Stimulated activated CD8-positive, alpha-beta memory T cell treated with anti-CD3 and anti-CD28 coated beads, Interleukin-15, amount 100 ng/mL, for 4 hours (primary cell): ENCODE measurements at places on chromosomes 5 and 9.

DNA sequence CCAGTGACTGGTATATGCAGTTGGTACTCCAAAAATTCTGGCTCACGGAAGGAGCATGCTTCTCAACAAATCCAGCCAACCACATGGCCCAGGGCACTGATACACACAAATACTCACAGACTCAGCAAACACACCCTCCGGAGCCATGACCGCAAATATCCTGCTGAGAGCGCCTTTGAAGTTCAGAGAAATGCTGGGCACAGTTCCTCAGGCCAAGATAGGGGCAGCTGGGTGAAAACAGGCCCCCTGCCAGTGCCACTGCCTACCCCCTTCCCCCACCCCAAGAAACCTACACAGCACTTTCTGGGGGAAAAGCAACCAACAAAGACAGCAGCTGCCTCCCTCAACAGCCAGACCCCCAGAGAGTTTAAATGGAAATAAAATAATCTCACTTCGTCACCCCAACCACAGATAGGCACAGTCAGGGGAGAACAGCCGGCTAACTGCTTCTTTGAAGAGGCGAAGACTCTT, 120.0 kb downstream of the C5orf15 start:
- DNase-seq = no peak

DNA sequence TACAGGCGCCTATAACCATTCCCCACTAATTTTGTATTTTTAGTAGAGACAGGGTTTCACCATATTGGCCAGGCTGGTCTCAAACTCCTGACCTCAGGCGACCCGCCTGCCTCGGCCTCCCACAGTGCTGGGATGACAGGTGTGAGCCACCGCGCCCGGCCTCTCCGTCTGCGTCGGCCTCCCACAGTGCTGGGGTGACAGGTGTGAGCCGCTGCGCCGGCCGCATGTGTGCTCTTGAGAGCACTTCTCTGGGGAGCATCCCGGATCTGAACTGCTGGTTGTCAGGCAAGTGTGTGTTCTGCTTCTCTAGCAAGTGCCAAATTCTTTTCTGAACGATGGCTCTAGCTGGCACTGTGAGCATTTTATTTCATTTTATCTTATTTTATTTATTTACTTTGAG, 3.7 kb upstream of the ENTPD2 start:
- no peak for DNase-seq

GRCh38 chr9:69380811-69381210, 55.8 kb downstream of the ENTREP1 start:
- DNase-seq = no peak

GRCh38 chr5:164203581-164204225, 698.3 kb downstream of the MAT2B start:
- DNase-seq = no peak

DNA sequence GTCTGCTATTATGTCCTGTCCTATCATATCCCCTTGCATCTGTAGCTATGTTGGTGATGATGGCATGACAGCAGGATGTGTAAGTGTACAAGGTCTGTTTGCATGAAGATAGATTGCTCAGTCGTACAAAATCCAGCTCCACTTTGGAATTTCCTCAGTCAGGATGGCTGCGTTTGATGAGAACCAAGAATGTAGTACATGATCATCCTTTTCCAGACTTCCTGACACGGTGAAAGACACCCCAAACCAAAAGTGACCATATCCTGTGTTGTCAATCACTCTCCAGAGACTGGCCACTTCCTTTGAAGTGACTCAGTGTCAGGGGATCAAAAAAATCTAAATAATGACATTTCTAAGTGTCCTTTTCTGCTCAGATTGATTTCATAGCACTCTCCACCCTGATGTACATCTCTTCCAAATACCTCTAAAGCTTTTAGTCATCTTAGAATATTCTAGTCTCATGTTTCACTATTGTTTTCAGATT, 213.4 kb downstream of the PLK2 start:
- no peak for DNase-seq

GRCh38 chr5:132073231-132074013, at the start of gene CSF2:
CSF2 (plus strand) TSS chr5:132073789; CDS start chr5:132073824, 35 bp downstream.
- no peak for DNase-seq

- DNase-seq = no peak
Measured at GRCh38 chr9:36341936-36342577, 58.0 kb downstream of the RNF38 start.

GRCh38 chr5:26932238-26932637, 106.1 kb downstream of the CDH9 start:
- no peak for DNase-seq

- DNase-seq = no peak
Measured at GRCh38 chr5:40838086-40838485, 3.1 kb upstream of the RPL37 start.

DNA sequence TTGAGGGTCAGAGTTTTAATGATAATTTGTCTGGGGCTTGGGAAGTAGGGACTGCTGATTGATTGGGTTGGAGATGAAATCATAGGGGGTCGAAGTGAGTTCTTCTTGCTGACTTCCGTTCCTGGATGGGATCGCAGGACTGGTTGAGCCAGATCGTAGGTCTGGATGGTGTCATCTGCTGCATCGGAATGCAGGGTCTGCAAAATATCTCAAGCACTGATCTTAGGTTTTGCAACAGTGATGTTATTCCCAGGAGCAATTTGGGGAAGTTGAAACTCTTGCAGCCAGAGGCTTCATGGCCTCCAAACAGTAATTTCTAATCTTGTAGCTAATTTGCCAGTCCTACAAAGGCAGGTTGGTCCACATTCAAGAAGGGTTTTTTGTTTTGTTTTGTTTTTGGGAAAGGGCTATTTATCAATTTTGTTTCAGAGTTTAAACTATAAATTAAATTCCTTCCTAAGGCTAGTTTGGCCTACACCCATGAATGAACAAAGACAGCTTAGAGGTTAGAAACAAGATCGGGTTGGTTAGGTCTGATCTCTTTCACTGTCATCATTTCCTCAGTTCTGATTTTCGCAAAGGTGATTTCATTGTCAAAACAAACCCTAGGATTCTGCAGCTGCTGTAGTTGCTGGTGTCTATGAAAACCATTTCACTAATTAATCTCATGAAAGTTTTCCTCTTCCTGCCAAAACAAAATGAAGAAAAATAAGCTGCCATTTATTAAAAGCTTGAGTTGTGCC, 388.0 kb downstream of the TMEM232 start:
- DNase-seq = no peak

DNA sequence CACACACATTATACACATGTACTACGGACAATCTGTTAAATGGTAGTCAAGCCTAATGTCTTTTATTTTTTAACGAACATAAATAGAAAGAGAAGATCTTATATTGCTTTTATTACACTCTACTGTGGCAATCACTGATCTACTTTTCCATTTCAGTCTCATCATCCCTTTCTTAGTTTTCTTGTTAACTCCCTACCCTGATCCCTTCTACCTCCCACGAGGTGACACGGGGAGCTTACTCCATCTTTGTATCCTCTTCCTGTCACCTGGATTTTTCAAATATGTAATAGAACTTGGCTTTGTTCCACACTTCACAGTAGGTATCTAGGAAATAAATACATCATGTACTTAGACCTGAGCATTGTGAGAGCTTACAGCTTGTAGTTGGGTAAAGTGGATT, 211.0 kb downstream of the PIK3R1 start:
- no peak for DNase-seq

GRCh38 chr5:87015901-87016300, 251.8 kb upstream of the RASA1 start:
- no peak for DNase-seq

DNA sequence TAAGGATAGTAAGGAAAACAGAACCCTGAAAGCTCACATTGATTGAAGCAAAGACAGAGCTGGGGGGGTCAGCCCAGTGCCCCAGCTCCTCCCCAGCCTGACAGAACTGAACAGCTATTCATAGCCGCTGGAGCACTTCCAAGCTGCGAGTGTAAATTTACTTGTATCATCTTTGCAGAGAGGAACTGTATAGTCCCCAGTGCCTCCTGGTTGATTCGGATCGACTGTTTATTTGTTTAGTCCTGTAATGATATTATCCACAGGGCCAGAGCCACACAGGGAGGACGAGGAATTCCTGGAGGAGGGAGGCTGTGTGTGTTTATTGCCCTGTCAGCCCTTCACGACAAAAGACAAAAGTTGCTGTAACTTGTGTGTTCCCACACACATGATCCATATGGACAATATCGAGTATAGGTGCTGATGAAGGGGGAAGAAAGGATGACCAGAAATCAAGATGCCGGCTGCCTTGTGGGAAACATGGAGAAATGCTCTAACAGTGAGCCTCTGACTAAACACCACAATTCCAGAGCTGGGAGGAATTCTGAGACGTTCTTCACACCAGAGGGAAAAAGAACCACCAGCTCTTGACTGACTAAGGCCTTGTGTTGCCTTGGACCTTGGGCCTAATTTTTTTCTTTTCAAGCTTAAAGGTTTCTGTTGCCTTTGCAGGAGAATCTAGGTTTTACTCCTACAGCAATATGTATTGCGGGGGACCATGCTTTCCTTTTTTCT, 31.1 kb downstream of the FOXD1 start:
- DNase-seq = no peak

- DNase-seq = no peak
Measured at GRCh38 chr5:140927228-140927573, 1.1 kb downstream of the PCDHAC1 start.

- no peak for DNase-seq
Measured at GRCh38 chr5:110304176-110304575, 422.3 kb downstream of the TMEM232 start.

- no peak for DNase-seq
Measured at GRCh38 chr5:77492653-77493000, 511 bp upstream of the WDR41 start.

DNA sequence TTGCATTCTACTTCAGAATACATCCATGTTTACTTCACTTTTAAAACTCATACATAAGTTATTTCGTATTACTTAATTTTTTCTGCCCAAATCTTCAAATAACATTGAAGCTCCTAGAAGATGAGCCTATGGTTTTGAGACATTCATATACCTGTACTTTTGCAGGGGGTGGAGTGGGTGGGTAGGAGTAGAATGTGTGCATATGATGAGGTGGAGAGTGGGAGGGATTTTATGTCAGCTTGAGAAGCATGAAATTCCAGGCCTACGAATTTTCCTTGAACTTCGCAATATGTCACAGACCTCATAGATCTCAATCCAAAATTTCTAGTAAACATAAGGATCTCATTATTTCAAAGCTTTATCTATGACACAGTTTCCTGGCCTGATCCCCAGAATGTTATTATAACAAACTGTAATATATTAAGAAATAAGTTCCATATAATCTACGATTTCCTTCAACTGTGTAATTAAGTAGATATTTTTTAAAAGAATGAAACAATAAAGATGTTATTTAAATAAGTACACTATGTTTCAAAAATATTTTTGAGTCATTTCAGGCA, 19.7 kb upstream of the MOB3B start:
- DNase-seq = no peak

DNA sequence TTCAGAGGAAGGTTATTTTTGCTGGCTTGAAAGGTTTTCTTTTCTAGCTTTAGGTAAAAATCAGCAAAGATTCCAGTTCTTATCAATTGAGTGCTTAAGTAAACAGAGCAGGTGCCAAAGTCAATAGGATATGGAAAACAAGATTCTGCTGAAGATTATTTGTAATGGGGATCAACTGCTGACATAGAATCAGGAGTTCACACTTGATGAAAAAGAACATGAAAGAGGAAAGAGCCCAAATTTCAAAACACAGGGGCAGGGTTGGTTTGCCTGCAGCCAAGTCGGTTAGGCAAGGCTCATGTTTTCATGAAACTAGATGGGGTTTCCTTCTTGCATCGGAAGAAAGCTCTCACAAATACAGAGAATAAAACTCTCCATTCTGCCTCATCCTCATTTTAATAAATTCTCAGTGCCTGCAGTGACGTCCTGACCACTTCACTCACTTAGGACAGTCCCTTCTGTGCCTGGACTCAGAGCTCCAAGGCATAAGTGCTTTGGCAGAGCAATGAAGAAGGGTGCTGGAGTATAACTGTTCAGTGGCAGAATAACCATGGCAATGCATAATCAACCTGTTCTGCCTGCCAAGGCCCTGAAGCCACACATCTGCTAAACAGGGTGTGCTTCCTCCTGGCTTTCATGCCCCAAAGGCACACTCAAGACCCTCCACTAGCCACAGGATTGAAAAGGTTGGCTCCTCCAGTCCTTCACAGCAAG, 179.6 kb downstream of the GNAQ start:
- no peak for DNase-seq

DNA sequence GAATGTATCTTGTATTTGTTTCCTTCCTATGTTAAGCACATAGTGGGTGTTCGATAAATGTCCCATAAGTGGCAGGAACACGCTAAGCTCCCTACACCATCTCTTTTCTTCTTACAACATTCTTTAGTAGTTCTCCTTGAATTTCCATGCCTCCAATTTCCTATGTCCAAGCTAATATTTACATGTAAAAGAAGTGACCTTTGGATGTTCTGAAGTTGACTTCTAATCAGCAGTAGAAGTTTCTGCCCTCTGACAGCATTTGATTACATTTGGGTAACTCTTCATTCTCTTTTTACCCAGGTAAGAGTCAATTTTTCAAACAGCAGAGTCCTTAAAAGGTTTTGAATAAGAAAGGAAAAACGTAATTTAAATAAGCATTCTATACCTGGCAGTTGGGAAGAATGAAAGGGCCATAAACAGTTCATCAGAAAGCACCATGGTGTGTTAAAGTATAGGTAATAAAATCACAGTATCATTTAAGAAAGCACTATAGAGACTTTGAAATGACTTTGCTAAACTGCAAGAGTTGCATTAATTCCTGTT, 78.9 kb downstream of the TRPM3 start:
- DNase-seq = no peak

DNA sequence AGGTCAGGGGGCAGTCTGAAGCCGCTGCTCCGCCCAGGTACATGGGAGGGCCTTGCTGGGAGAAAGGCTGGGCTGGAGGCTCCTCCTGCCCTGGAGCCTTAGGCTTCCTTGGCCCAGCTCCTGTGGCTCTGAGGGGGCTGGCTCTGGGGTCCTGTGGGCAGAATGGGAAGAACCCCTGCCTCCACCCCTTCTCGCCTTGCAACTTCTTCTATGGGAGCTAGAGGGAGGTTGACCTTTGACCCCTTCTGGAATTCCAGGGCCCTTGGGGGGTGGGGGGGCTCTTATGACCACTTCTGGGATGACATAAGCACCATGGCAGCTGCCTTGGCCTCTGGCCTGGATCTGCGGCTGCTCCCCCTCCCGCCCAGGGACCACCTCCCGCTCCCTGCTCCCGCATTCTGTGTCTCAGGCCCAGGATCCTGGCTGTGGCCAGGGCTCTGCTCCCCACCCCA, 32.2 kb downstream of the IER5L start:
- DNase-seq = no peak

GRCh38 chr9:135588886-135589595, 27.5 kb downstream of the PAEP start:
- DNase-seq = no peak

DNA sequence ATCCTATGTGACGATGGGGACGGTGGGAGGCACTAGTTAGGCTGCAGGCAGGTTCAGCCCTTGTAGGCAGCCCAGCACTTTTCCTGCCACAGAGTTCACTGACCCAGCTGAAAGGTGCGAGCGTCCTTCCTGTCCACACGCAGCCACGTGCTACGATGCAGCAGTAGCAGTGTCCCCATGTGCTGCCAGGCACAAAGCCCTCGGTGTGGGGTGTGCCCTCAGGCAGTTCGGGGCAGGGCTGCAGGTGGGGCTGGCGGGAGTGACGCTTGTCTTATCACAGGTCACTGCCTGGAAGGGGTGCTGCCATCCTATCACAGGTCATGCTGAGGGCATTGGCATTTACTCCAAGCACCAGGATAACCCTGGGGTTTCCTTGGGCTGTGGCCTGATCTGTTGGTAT, 46.8 kb upstream of the CLPTM1L start:
- DNase-seq = no peak
